Stimulated activated CD8-positive, alpha-beta memory T cell treated with anti-CD3 and anti-CD28 coated beads, Interleukin-4, amount 100 ng/mL, for 24 hours (primary cell): ENCODE measurements at places on chromosomes 12 and 14.

GRCh38 chr14:98593361-98593761, 678.6 kb downstream of the BCL11B start:
- DNase-seq, result no peak

DNA sequence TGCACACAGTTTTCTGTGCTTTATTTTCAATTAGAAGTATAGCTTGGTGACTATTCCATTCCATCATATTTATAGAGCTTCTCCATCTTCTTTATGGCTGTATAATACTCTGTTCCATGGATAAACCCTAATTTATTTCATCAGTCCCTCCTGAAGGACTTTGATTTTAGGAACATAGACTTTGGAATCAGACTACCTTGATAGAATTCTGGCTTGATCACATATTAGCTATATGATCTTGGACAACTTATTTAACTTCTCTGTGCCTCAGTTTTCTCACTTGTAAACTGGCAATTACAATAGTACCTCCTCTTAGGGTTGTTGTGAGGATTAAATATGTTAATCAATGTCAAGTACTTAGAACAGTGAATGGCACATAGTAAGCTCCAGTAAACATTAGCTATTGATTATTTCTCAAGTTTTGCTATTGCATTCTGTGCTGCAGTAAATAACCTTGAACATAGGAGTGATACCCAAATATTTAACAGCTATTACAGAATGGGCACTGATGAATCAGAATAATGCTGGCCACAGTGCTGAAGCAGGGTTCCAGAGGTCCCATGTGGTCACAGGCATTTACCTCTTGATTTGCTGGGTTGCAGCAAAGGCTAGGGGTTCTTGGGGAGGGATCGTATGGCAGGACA, 12.2 kb upstream of the NR1H4 start:
- DNase-seq, result no peak

- DNase-seq, result no peak
Observed at GRCh38 chr12:68428724-68429501, 96.8 kb upstream of the MDM1 start.

- DNase-seq, result no peak
Observed at GRCh38 chr12:67632005-67632404, 16.5 kb upstream of the DYRK2 start.

- DNase-seq, result no peak
Observed at GRCh38 chr14:32183151-32184058, 18.4 kb upstream of the RNU6-7 start.

GRCh38 chr14:63192085-63192484, 12.2 kb upstream of the RHOJ start:
- DNase-seq, result no peak

DNA sequence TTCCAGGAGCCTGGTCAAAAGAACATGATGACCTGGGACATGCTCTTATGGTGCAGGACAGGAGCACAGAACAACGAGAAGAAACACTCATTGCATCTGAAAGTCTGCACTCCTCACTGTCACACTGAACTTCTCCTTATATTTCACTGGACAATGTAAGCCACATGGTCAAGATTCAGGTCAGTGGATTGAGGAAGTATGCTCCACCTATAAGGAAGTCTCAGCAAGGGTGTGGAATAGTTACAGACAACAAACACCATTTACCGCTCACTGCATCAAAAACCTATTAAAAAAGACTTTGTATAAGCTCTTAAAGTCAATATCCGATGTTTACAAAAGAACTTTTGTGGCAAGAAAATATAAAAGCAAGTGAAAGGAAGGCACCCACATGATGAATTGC, 153.1 kb upstream of the FOXG1 start:
- DNase-seq, result no peak
